ENCODE measurements at places on chromosomes 16 and 17.

- no peak for DNase-seq
These were observed 12.7 kb upstream of the APPBP2 start for GRCh38 chr17:60538726-60539125.

GRCh38 chr16:70685938-70686375 lies at the start of gene MTSS2:
Gene MTSS2 (minus strand): TSS chr16:70686053. CDS start chr16:70685791, 262 bp downstream.
- DNase-seq, result peak; percentile 66

DNA sequence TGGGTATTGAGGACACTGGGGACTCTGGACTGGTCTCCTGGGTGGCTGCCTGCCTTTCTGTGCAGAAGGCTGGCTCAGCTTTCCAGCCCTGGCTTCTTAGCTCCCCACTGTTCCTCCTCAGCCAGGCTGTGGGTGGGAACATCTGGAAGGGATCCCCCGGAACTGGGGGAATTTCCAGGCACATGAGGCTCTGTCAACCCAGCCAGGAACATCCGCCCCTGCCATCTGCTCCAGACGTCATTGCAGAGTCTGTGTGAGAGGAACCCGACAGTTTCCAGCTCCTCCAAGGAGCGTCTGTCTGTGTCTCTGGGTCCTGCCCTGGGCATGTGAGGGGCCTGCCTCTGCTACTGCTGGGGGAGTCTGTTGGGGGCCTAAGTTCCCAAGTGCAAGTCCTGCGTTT lies 36.2 kb upstream of the CRHR1 start:
- DNase-seq, result no peak

GRCh38 chr16:31219154-31219741 lies 2.3 kb upstream of the PYDC1 start:
- DNase-seq, result no peak

GRCh38 chr16:287298-287811 lies 4.4 kb downstream of the PDIA2 start:
- DNase-seq, result no peak
